ENCODE measurements at places on chromosomes 4 and X.

- DNase-seq = no peak
Observed at GRCh38 chr4:150379454-150379853, 202.5 kb upstream of the MAB21L2 start.

DNA sequence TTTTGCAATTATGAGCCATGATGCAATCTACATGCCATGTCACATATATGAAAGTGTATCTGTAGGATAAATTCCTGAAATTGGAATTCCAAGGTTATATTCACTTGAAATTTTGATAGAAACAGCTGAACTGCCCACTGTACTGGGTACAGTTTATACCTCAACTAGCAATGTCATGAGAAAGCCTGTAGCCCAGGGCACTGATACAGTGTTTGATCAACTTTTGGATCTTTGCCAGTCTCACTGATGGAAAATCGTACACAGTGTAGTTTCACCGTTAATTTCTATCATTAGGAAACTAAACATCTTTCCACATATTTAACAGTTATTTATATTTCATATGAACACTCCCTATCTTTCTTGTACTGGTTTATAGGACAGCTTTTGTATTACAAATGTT is 34.2 kb downstream of the TAPT1 start:
- no peak for DNase-seq

GRCh38 chrX:136598631-136599030 is 49.3 kb upstream of the CD40LG start:
- DNase-seq = peak; percentile 61

DNA sequence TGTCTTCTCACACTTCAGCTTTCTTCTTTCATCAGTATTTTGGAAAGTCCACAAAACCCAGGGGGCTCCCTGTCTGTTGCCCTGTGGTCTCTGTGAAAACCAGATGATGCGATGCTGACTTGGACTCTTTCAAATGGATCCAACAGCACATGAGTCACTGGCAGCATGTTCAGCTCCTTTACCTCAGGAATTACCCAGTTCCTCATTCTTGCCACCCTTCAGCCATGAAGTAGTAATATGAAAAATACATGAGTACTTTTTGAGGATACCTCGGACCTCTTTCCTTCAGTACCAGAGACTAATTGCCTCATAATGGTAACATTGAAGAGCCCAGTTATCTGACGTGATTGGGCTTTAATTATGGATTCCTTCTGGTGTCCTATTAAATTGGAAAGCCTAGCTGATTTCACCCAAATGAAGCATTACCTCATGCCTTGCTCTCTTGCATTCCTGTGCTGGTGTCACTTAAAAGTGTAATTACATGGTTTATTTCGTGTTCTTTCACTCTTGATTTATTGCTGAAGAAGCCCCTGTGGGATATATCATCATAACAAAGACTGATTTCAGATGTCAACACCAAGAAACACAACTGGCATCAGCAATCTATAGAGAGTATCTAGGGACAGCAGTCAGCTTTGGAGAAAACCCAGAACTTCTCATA is 63.4 kb downstream of the NFKB1 start:
- DNase-seq = peak; percentile 66

DNA sequence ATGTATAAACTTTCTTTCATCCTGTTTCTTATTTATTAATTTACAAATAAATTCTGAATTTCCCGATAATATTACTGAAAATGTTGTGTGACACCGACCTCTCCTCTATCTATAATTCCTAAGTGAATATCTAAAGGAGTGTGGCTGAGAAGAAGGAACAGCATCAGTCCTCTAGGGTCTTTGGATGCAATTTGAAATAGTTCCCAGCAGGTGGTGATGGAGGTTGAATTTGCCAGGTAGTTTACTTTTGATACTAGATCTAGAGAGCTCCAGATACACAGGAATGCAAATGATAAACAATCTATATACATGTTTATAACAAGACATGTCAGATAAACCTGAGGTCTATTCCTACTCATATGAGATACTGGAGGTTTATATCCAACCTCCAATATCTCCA is 305.4 kb downstream of the PCDH18 start:
- DNase-seq = no peak

DNA sequence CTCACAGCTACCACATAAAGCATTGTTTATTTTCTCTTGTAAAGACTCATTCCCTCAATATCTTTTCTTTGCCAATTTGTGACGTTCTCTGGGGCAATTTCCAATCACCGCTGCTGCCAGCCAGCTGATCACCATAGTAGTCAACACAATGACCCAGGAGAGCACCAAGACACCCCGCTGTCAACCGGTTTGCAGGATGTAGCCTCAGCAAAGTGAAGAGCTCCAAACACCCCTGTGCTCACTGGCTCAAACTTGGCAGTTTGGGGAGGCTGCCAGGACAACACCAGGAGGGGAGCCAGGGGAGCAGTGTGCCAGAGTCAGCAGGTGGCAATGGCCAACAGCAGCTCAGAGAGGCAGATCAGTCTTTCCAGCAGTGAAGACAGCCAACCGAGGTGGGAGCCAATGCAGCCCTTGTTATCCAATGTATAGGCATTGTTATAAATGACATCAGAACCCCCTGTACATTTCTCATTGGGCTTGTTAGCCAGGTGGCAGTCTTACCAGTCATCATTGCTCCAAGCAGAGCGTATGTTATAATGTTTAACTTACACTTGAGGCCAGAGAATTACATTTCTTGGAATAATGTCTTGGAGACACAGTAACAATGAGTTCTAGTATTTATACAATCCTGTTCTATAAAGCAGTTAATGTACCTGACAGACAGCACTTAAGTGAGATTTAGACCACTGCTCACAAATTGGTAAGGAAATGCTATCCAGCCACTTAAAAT is 274.9 kb upstream of the GK2 start:
- DNase-seq = no peak

Measured in activated naive CD4-positive, alpha-beta T cell treated with anti-CD3 and anti-CD28 coated beads for 36 hours (primary cell).